ENCODE measurements at places on chromosomes 6 and 20.

DNA sequence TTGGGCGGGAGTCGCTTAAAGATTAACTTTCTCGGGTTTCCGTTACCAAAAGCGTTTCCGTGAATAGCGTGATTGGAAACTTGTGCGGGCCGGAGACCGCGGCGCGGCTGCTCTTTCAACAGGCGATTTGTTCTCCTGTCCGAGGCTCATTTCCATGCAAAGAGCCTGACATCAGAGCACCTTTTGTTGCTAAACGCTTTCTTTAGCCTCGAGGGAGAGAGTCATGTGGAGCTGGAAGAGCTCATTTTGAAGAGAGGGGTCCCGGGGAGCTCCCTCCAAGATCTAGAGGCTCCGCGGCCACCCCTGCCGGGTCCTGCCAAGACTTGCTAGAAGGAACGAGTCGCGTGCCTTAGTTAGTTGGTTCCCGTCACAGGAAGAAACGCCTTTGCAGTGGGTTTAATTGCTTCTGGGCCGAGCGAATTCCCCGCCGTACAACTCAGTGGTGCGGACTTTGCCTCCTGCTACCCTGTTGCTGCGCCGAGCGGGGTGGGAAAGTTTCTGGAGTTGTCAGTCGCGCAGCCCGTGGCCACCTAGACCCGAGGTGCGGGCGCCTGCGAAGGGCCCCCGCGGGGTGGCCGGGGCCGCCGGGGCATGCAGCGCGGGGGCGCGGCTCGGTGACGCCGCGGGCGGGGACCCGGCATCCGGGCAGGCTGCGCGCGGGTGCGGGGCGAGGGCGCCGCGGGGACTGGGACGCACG is at the start of gene SASH1:
Gene SASH1 (plus strand): TSS at position 489 of the 697 bp plus-strand sequence. CDS start 230 bp downstream, outside the sequence.
- DNase-seq = peak; percentile 82

DNA sequence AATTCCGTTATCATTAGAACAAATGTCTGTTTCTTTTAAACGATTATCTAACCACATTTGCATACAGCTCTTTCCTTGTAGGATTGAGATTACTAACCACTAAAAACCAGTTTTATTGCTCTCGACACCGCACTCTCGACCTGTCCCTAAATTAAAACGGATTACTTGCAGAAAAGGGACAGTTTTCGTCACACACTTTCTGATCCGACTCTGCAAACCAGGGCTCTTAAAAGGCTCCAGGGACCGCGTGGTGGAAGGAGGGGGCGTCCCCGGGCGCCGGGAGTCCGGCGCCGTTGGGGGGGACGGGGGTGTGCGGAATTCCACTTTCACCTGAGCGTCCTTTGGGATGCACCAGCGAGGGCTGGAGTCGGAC is 731 bp downstream of the MAK start:
- peak; percentile 12 for DNase-seq

- no peak for DNase-seq
Measured at GRCh38 chr20:44212792-44213191, 2.2 kb upstream of the OSER1 start.

- no peak for DNase-seq
Measured at GRCh38 chr20:42795111-42795695, 394.5 kb downstream of the PTPRT start.

- DNase-seq = no peak
Measured at GRCh38 chr20:39700528-39700927, 738.4 kb downstream of the DHX35 start.

GRCh38 chr6:103456652-103457051 is 1403.1 kb downstream of the HACE1 start:
- DNase-seq = no peak

DNA sequence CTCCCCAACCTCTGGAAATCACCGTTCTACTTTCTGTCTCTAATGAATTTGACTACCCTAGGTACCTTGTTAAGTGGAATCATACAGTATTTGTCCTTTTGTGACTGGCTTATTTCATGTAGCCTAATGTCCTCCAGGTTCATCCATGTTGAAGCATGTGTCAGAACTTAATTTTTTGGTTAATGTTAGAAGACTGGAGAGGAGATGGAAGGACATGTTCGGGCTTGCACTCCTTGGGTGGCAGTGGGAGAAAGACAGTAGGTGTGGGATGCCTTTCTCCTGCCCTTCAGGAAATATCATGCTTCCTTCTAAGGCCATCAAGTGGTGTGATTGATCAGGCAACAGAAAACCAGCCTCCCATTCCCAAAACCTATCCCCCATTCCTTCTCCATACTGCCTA is 61.1 kb upstream of the RNF144B start:
- no peak for DNase-seq

GRCh38 chr20:62796699-62797491 is 622 bp downstream of the MRGBP start:
- DNase-seq = no peak

- no peak for DNase-seq
Measured at GRCh38 chr6:96864216-96865054, 27.2 kb upstream of the GPR63 start.

DNA sequence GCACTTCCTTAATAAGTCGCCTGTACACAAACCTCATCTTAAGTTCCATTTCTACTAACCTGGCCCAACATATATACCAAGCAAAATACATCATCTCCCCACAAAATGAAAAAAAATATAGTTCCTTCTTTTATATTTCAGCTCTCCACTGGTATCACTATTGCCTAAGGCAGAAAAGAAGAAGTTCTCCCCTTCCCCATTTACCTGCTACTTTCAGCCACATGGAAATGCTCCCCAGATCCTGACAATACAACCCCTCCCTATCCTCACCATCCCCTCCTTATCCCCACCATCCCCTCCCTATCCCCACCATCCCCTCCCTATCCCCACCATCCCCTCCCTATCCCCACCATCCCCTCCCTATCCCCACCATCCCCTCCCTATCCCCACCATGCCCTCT is 175.7 kb downstream of the LINC00237 start:
- no peak for DNase-seq

- DNase-seq = peak; percentile 88
Measured at GRCh38 chr6:113634352-113635163, 222.6 kb upstream of the MARCKS start.

- no peak for DNase-seq
Measured at GRCh38 chr20:59250293-59250692, 50.1 kb upstream of the EDN3 start.

GRCh38 chr6:113857556-113858479 is 673 bp downstream of the MARCKS start:
- DNase-seq = peak; percentile 67

- DNase-seq = no peak
Measured at GRCh38 chr6:110419028-110419739, 3.8 kb upstream of the DDO start.

GRCh38 chr20:34575271-34575670 is 16.8 kb downstream of the MAP1LC3A start:
- DNase-seq = no peak

DNA sequence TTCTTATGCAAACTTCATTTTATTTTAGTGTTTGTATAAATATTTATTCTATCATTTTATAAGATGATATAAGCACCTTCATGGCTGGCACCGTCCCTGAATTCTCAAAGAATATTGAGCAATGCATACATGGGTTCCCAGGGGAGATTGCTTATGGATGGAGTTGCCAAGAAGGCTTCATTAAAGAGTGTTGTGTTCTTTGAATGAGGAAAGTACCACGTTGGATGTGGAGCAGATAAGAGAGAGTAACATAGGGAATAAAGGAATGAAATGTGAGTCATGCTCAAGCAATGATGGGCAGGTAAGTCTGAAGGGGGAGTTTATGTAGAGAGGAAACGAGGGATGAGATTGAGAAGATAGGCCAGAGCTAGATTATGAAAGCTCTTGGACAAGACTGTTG is 10.3 kb downstream of the DSE start:
- DNase-seq = no peak
